ENCODE measurements at places on chromosomes 4 and X.

DNA sequence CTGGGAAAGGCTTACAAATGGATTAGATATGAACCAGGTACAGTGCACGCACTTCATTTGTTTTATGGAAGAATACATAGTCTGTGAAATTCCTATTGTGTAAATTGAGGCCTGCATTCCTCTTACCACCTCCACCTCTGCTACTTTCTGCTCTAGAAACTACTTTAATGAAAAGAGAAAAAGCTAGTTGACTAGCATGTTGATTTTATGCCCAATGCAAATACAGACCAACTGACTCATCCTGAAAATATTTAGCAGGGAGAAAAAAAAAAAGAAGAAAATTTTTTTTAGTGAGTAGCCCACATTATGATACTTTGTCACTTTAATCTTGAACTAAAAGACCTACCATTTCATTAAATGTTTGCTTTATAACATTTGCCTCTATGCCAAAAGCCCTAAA, 41.2 kb downstream of the DCLK2 start:
- peak; percentile 74 for DNase-seq

DNA sequence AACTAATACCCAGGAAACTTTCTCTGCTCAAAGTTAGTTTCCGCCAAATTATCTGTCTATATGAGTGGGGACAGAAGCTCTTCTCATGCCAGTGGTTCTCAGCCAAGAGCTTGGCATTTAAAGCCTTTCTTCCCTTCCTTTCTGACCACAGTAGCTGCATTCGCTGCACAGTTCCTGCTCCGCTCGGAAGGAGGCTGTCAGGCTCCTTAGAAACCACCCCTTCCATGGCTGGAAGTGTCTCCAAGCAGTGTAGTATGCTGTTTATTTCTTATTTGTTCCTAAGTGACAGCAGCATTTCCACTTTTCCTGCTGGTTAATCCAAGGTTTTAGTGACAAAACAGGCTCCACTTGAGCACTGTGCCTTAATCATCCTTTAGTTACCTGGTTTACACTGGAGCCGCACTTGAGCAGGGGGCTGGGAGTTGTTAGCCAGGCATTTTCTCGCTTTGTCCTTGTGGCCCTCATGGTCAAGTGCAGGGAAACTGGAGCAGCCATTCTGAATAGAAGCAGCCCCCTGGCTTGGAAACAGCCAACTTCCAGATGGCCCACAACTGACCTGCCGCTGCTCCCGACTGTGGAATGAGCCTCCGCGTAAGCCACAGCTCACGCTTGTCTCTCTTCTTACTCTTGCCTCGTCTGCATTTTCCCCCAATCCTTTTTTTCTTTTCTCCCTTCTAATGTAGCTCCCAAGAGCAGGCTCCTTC, 739.4 kb upstream of the TENM3 start:
- no peak for DNase-seq

DNA sequence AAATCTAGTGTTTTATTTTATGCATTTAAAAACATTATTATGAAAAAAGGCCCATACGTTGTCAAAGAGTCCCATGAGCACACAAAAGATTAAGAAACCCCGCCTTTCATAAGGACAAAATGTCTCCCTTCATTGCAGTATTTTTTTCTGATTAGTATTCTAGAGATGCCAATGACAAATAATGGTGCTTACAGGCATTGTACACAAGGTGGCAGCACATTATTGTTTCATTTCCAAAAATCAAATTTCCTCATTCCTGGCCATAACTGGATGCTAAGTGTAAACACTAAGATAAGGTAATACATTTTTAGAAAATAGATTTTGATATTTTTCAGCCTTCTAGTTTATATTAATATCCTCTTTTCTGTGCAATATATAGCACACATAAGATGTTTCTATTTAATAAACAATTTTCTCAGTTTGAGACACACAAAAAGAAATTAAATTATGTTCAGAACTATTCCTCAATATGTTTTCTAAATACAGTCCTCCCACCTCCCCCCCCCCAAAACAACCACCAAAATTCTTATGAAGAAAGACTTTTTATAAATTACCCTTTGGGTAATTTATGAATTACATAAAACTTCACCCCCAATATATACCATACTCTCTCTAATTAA, 47.7 kb downstream of the TIGD2 start:
- DNase-seq: peak; percentile 46

- no peak for DNase-seq
Observed at GRCh38 chrX:38986586-38986985, 185.3 kb downstream of the MID1IP1 start.

DNA sequence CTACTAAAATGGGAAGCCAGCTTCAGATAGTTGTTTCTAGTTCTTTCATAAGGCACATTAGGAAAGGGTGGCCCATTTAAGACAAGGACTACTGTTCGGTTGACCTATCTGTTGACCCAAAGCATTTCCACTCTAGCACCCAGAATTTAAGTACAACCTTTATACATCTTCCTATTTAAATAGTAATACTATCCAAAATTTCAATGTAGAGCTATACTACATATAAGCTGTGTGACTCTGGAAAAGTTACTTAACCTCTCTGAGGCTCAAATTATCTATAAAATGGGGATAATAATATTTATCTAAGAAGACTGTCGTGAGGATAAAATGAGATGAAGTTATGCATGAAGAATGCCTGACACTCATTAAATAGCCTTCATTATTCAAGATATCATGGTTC, 82.0 kb upstream of the TMEM164 start:
- DNase-seq: no peak

DNA sequence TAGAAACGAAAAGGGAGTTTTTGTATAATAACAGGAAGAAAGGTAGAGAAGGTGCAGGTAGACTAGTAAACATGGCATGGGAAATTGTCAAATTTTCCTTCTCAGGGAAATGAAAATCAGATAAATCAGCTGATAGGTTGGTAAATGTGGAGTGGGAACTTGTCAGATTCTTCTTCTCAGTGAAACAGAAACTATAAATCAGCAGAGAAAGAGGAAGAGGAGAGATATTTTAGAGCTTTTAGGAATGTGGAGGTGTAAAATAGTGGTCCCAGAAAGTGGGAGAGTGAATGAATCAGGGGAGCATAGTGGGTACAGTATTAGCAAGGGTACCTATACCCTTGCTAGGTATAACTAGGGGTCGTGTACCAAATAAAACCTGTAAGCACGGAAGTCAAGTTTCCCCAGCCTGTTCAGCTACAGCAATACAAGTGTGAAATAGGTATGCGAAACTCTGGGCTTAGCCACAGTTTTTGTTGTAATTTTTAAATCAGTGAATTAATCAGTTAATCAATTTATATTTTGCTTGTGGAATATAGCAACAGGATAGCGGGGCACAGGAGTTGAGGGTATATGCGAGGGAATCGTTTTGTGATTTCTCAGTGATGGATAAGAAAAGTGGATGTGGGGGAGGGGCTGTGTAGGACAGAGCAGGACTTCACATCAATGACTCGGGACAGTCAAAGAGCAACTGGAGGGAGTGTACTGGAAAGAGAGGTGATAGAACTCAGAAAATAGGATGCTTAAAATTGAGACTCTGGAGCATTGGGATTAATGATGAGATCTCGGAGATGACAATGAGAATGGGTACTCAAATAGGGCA, 561.5 kb downstream of the INPP4B start:
- DNase-seq: no peak

GRCh38 chr4:137583671-137584070, 51.4 kb upstream of the PCDH18 start:
- no peak for DNase-seq

- DNase-seq: no peak
Observed at GRCh38 chr4:6926081-6926480, 16.5 kb downstream of the TBC1D14 start.

- DNase-seq: no peak
Observed at GRCh38 chr4:1593458-1593857, 90.7 kb downstream of the FAM53A start.

- no peak for DNase-seq
Observed at GRCh38 chr4:39278476-39278875, 87.7 kb downstream of the RFC1 start.

DNA sequence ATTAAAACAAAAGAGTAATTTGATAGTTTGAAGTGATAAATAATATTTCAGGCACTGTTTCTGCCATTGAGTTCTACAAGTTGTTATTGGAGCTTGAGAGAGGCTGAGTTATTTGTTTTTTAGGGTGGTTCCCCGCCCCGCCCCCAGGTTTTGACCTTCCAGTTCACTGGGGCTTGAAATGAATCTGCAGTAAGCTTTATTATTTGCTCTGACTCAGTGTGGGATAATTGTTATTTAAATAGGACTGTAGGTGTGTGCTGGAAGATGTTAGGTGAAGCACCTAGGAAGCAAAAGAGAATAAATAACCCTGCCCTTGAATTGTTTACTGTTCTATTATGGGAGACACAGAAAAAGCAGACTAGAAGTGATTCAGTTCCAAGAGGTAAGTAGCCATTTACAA, 81.2 kb upstream of the KCNIP4 start:
- DNase-seq: no peak

DNA sequence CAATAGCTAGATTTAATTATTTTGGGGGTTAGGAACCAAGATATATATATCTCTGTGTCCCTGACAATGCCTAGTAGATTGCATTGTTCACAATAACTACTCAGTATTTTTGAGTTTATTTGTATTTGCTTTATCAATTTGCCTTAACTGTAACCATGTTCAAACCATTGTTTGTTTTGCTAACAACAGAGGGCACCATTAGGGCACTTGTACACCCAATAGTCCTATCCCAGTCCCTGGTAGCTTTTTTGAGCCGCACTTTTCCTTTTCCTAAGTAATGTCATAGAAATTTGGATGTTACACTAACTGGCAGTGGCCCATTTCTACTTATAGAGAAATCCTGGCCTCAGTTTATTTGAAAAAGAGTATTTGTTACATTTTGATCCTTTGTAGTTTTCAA, 575 bp upstream of the KLHL5 start:
- DNase-seq: no peak

- no peak for DNase-seq
Observed at GRCh38 chr4:39384563-39384962, 18.4 kb upstream of the RFC1 start.

DNA sequence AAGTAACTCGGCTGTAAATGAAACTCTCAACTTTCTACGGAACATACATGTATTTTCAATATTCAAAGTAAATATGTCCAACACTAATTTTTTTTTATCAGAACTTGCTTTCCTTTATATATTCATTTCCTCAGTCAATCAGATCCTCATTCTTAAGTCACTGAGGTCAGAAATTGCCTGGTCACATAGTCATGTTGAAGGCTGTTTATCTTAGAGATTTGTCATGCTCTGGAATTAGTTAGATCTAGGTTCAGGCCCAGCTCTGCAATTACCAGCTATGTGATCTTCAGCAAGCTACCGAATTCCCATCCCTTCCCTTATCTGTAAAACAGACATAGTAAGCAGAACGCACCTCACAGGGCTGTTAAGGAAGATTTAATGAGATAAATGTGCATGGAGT, 228.8 kb downstream of the SPCS3 start:
- DNase-seq: peak; percentile 91

GRCh38 chr4:24802648-24803047, 7.3 kb downstream of the SOD3 start:
- DNase-seq: no peak

DNA sequence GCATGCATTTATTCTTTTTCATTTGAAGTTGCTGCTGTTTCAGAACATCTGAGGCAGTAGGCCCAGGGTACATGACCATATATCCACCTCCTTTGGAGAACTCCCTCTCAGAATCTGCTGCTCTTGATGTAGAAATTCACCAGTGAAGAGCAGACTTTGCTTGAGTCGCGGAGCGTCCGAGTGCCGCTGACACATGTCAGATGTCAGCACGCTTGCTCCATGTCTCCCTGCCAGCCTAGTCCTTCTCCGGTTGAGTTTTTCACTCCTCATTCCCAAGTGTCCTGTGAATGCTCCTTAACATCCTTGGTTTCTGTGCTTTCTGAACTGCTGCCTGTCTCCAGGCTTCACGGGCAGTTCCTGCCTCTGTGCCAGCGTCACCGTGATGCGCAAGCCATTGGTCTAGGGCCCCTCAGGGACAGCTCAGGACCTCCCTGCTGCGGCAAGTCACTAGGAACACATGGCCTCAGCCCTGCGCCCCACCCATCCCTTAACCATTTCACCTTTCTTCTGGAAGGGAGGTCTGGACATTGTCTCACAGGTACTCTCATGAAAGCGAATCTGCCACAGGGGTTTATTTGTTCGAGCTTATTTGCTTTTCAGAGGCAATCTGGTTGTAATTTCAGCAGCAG, 93.1 kb upstream of the RBPJ start:
- no peak for DNase-seq

DNA sequence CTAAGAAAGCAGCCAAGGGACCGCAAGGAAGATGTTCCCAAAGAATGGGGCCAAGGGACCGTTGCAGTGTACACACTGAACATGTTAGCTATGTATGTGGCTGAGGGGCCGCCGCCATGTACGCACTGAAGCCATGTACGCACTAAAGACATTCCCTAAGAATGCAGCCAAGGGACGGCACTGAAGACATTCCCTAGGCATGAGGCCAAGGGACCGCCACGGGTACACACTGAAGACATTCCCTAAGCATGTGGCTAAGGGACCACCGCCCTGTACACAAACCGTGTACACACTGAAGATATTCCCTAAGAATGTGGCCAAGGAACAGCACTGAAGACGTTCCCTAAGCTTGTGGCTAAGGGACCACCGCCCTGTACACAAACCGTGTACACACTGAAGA, 54.0 kb downstream of the DHRSX start:
- no peak for DNase-seq

DNA sequence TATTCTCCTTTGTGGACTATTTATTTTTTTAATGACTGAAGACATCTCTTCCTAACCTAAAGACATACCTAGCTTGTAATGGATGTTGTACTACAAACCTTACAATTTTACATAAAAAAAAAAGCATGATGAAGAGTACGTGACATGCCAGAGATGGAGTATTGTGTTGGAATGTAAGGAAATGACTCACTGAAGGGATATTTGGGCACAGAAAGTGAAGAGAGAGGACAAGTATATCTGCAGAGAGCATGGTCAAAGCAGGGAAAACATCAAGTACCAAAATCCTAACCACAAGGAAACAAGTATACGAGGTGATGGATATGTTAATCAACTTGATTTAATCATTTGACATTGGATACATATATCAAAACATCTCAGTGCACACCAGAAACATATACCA, 1051.4 kb upstream of the PRKX start:
- no peak for DNase-seq

DNA sequence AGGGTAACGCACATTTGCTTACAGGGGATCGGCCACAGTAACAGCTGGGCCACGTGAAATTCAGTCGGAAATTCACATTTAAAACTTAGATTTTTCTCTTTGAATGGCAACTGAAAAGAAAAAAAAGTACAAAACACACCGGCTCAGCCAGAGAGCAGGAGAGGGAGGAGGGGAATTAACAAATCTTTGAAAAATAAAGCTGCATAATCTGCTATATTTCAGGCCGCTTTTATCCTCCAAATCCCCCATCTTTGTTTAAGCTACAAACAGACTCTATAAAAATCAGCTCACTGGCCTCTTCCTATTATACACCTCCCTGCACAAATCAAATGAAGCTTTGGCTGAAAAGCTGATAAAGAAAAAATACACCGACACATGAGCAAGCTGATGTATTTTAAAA, 169.1 kb downstream of the LDB2 start:
- DNase-seq: no peak

GRCh38 chr4:69054578-69055200, 41.6 kb upstream of the UGT2B7 start:
- peak; percentile 60 for DNase-seq

- DNase-seq: no peak
Observed at GRCh38 chr4:189304809-189305208, 635.9 kb upstream of the FRG1 start.

GRCh38 chrX:117522725-117523700, 593.6 kb downstream of the KLHL13 start:
- DNase-seq: no peak

Measured in EH (cell line).